ENCODE measurements at places on chromosomes 6 and 20. TPM values are rescaled to one million over a fixed set of nuclear protein-coding genes. Genes with fewer than 3 reads are reported as not detected.

DNA sequence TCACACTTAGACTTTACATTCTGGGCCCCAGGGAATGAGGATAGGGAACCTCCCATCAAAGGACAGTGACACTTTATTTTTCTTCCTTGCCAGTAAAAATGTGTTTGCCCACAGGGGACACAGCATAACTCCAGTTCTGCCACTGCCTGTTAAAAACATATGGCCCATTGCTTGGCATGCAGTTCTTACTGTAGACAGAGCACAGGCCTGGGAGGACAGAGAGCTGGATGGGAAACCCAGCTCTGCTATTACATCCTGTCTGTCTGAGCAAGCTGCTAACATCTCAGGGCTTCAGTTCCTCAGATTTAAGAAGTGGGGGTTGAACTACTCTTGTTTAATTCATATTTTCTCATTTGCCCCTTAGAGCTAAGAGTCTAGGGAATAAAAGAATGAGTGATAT lies 120.2 kb downstream of the AKAP7 start:
- H3K4me3 ChIP-seq = no peak overlapping the region
- no peak for DNase-seq
- no peaks in the 10 kb centered on the region for H3K27me3 ChIP-seq
- H3K36me3 ChIP-seq = peaks cover 5% of the 10 kb centered on the region
- H3K27ac ChIP-seq = no peak overlapping the region

The MAK gene
- 0.43 TPM for total RNA-seq

- H3K27ac ChIP-seq = no peak overlapping the region
- peaks cover 7% of the 10 kb centered on the region for H3K36me3 ChIP-seq
- no peak for DNase-seq
Measured at GRCh38 chr6:42354702-42355101, 97.0 kb downstream of the TRERF1 start.

The SEL1L2 gene
- total RNA-seq = not detected

DNA sequence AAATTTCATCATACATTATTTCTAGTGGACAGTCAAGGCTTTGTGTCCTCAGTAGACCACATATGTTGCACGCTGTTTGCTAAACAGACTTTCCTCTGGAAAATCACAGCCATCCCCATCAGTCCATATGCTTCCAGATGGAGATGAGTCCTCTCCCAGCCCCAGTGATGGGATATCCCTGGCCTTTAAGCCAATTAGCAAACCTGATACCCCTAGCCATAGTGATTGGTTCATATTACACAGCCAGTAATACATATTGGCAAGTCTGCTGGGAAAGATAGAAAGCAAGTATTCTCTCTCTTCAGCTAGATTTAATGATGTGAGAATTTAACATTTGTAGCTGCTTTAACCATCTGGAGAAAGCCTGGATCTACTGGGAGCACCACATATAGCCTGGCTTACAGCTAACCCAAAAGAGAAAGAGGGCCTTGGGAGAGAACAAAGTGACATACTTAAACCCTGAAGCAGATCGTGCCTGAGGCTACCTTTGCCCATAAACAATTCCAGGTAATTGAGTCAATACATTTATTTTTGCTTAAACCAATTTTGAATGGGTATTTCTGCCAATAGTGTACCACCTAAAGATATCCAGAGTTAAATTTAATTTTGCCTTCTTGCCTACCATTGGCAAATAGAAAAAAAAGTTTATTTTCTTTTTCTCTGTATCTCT lies 103.5 kb upstream of the HIVEP1 start:
- H3K4me1 ChIP-seq = peaks cover 9% of the 10 kb centered on the region
- no peaks in the 10 kb centered on the region for H3K27me3 ChIP-seq
- H3K36me3 ChIP-seq = no peaks in the 10 kb centered on the region
- no peak overlapping the region for H3K4me3 ChIP-seq
- no peak for DNase-seq
- H3K27ac ChIP-seq = no peak overlapping the region

- H3K4me1 ChIP-seq = peaks cover 12% of the 10 kb centered on the region
- no peaks in the 10 kb centered on the region for H3K27me3 ChIP-seq
- H3K36me3 ChIP-seq = no peaks in the 10 kb centered on the region
- DNase-seq = peak; percentile 79
Measured at GRCh38 chr6:3410385-3411360, 46.2 kb downstream of the SLC22A23 start.

- no peak overlapping the region for H3K27ac ChIP-seq
- H3K4me1 ChIP-seq = peaks cover 15% of the 10 kb centered on the region
Measured at GRCh38 chr20:56371977-56372376, 13.2 kb downstream of the FAM210B start.

DNA sequence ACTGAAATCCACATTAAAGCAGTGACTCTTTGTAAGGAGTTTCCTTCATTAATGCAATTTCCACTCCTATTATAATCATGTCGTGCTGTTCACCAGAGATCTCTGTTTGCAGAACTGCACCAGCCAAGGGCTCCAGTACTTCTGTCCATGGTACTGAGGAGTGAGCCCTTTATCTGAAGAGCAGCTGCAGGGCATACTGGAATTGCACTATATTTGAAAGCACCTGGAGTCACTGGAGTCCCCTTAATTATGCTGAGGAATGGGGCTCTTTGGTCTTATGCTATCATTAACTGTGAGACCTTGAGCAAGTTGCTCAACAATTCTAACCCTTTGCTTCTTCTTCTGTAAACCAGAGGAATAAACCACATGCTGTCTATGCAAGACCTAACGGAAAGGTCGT lies 61.7 kb upstream of the NUP153 start:
- H3K36me3 ChIP-seq = no peaks in the 10 kb centered on the region
- H3K4me3 ChIP-seq = no peak overlapping the region
- H3K27me3 ChIP-seq = peaks cover 12% of the 10 kb centered on the region
- H3K27ac ChIP-seq = no peak overlapping the region

DNA sequence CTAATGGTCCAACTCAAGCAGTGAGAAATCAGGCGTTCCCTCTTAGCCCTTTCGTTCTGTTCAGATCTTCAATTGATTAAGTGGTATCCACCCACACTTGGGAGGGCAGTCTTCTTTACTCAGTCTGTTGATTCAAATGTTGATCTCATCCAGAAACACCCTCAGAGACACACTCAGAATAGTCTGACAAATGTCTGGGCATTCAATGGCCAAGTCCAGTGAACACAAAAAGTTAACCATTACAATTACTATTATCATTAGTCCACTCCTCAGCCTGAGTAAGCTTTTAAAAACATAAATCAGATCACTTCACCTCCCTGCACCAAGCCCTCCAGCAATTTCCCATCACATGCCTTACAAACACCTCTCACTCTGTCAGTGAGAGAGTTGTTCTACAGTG lies 423.2 kb downstream of the RFPL4B start:
- no peak overlapping the region for H3K27ac ChIP-seq
- no peaks in the 10 kb centered on the region for H3K36me3 ChIP-seq
- no peak overlapping the region for H3K4me3 ChIP-seq
- DNase-seq = no peak
- no peaks in the 10 kb centered on the region for H3K27me3 ChIP-seq
